ENCODE measurements at places on chromosomes 1 and 21.

GRCh38 chr21:32951041-32951440, 74.7 kb upstream of the OLIG2 start:
- DNase-seq, result no peak

DNA sequence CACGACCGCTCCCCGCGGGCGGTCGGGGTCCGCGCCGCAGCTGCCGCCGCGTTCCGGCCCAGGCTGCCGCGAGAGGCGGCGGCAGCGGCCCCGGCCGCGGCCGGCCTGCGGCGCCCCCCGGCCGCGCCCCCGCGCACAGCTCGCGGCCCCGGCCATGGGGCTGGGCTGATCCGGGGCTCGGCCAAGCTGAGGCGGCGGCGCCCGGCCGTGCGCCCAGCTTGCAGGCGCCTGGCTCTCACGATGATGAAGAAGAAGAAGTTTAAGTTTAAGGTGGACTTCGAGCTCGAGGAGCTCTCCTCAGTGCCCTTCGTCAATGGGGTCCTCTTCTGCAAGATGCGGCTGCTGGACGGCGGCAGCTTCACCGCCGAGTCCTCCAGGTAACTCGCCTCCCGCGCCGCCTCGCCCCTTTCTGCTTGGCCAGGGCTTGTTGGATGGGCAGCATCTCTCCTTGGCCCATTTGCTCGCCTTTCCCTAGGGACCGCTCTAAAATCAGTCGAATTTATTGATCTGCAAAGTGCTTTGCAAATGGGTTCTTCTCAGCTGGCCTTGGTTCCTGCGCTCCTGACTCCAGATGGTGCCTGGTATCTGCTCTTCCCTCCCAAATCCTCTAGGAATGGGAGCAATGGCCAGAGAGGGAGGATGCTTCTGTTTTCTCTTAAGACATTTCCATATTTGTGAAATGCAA, 431 bp downstream of the EEIG2 start:
- no peak for DNase-seq

DNA sequence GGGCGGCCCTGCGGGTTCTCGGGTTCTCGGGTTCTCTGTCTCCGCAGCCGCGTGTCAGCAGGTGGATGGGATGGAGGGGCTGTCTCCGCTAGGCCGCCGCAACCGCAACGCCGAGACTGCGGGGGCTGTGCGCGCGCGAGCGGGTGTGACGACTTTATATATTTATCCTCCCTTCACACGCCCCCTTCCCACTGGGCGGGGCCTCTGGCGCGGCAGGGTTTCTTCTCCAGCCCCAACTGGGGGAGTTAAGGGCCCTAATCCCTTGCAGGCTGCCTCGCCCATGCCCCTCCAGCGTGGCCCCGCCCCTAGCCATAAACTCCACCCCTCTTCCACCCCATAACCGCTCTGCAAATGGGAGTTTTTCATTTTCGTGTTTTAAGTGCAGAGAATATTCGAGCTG, 3.4 kb downstream of the IGSF21 start:
- DNase-seq, result no peak

DNA sequence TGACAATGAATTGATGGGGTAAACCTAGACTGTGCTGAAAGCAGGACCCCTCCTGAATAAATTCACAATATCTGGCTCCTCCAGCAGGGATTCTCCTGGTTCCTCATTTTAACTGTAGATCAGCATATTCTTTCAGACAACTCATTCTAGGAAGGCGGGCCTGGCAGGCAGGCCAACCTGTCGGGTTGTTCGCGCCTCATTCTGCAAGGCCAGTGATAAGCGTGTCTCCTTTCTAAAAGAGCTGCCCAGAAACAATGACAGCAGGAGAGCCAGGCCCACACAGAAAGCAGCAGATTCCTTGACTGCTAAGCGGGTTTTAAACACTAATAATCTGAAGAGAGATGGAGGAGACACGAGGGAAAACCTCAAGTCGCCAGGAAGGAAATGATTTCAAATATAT, 70.0 kb downstream of the NTPCR start:
- no peak for DNase-seq

DNA sequence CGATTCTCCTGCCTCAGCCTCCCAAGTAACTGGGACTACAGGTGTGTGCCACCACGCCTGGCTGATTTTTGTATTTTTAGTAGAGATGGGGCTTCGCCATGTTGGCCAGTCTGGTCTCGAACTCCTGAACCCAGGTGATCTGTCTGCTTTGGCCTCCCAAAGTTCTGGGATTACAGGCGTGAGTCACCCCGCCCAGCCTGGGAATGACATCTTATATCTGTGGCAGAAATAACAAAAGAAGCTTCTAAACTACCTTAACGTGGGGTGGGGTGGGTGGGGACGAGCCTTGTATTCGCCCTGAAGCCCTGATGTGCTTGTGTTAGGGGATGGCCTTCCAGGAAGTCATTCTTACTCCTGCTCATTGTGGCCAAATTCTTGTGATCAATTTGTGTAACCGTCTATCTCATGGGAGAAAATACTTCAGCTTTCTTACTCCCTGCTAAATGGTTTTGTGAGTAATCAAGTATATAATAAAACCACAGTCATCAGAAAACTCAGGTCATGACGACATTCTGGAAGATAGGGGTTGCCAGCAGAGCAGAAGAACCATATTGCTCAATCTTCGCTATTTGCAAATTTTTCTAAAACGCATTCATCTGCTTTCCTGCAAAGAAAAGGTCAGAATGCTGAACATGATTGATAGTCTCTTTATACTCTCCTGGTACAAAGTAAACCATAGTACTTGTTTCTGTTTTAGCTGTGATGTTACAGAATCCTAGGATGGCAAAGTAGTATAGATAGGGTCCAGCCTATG, 63.2 kb downstream of the DIRAS3 start:
- no peak for DNase-seq

DNA sequence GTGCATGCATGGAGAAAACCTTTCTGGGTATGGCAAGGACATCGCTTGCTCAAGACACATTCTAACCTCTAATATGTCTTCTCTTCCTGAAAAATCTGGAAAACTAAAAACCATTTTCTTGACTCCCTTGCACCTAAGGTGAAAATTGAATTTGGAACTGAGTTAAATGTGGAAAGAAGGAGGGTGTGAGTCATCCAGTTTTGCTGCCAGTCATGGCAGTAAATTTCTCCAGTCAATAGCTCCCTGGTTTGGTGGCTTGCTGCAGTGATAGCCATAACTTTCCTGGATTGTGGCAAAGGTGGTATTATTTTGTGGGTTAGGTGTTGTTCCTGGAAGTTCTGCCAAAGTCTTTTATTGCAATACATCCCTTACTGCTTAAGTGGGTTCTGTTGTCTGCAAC, 2.5 kb downstream of the ZCCHC17 start:
- DNase-seq, result no peak

DNA sequence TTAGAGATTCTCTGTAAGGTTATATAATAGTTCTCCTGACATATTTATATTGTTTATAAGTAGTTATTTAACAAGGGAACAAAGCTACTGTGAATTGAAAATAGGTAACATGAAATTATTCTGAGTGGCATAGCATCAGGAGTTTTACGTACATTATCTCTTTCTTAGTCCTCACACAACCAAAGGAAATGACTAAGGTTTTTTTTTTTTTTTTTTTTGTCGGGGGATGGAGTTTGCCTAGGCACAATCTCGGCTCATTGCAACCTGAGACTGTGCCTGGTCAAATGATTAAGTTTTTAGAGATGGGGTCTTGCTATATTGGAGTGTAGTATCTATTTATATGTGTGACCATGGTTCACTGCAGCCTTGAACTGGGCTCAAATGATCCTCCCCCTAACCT, 24.9 kb downstream of the TMED5 start:
- DNase-seq, result no peak

DNA sequence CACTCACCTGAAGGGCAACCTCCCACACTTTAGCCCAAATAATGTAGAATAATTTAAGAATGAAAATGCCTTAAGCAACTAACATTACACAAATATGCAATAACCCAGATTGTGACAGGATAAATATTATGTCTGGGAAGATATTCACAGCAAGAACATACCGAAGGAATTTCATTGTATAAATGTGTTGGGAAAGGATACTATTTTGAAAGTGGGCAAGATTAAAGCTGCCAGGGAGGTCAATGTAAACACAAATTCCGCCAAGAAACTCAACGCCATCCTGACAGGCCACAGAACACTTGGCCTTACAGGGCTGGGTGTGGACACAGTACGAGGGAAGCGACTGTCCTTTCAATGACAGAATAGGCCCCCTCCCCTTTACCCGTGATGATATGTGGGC, 173.3 kb downstream of the RUNX1 start:
- no peak for DNase-seq

DNA sequence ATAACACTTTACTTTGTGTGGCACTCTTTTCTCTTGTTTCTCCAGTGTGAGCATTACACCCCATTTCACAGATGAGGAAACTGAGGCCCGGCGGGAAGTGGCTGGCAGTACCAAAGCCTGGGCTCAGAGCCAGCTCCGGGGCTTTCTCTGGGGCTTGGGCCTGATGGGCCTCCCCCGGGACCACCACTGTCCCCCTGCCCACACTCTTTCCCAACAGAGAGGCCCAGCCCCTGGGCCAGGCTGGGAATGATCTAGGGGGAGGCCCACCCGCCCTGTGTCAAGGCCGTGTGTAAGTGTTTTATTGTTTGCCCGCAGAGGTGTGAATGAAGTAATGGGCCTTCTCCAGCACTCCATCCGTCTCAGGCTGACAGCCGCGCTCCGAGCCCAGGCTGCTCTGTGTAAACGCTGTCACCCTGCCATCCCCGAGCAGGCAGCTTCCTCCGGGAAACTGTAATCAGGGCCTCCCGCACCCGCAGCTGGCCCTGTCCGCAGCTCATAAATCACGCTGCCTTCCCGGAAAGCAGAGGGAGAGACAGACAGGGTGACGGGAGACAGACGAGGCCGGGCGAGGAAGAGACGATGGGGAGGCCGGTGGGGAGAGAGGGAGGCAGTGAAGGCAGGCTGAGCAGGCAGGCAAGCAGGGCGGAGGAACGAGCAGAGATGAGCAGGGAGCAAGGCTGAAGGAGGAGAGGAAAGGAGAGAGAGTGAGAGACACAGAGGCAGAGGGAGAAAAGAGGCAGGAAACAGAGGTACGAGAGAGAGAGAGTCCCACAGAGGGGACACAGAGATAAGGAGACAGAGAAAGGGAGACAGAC, 109.7 kb upstream of the ZBTB40 start:
- DNase-seq, result no peak

- DNase-seq, result no peak
Measured at GRCh38 chr1:47761974-47762373, 235.2 kb downstream of the TRABD2B start.

DNA sequence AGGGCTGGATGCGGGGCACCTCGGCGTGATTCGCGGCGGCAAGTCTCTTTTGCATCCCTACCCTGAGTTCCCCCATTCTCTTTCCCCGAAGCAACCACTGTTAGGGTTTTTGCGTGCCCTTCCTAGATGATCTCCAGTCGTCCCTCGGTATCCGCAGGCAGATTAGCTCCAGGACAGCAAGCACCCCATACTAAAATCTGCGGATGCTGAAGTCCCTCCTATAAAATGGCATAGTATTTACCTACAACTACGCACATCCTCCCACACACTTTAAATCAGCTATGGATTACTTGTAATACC, 22.8 kb upstream of the CFAP126 start:
- no peak for DNase-seq

DNA sequence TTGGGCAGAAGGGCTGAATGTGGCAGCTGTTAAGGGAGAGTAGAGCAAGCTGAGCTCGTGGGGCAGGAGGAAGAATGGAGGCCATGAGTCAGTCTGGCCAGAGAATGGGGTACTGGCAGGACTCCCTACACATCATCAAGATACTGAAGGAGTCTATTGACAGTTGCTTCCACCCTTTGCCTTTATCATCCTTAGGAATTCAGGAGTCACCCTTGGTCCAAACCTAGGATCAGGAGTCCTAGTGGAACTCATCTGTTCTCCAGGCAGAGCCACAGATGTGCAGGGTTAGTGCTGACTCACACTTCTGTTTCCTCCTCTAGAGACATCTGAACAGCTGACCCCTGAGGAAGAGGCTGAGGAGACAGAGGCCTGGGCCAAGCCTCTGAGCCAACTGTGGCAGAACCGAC, 18.7 kb upstream of the ST3GAL3 start:
- DNase-seq, result no peak

DNA sequence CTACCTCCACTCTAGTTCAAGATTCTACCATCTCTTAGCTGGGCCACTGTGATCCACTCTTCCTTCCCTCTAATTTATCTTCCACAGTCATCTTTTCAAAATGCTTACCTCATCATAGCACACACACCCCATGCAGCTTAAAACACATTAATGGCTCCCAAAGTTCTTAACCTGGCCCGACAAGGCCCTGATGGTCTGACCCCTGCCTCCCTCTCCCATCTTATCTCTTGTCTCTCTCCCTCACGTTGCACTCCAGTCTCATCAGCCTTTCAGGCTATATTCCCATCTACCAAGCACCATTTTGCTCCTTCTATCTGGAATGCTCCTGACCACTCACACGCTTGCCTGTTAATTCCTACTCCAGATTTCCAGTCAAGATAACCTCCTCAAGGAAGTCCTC, 2.5 kb upstream of the ZBTB8A start:
- no peak for DNase-seq

DNA sequence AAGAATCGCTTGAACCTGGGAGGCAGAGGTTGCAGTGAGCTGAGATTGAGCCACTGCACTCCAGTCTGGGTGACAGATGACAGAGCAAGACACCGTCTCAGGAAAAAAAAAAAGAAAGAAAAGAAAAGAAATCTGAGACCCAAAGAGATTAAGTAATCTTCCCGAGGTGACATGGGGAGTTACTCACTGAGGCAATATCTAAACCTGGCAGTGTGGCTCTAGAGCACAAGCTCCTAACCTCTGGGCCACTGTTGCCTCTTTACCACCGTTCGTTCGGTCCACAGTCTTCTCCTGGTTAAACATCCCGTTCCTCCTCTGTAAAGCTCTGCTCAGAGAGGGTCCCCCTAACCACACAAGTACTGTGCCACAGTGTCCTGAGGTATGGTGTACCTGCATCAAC, 1.5 kb downstream of the HMGCL start:
- DNase-seq, result no peak

DNA sequence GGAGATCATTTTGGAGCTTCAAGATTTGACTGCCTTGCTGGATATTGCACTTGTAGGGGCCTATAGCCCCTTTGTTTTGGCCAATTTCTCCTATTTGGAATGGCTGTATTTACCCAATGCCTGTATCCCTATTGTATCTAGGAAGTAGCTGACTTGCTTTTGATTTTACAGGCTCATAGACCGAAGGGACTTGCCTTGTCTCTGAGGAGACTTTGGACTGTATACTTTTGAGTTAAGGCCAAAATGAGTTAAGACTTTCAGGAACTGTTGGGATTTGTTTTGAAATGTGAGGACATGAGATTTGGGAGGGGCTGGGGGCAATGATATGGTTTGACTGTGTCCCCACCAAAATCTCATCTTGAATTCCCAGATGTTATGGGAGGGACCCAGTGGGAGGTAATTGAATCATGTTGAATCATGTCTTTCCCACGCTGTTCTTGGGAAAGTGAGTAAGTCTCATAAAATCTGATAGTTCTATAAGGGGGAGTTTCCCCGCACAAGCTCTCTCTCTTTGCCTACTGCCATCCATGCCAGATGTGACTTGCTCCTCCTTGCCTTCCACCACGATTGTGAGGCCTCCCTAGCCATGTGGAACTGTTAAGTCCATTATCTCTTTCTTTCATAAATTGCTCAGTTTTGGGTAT, 276.1 kb downstream of the LMX1A start:
- no peak for DNase-seq
